ENCODE measurements at places on chromosomes 2 and 18.

- DNase-seq, result no peak
Measured at GRCh38 chr2:152198499-152198898, 22.9 kb upstream of the STAM2 start.

DNA sequence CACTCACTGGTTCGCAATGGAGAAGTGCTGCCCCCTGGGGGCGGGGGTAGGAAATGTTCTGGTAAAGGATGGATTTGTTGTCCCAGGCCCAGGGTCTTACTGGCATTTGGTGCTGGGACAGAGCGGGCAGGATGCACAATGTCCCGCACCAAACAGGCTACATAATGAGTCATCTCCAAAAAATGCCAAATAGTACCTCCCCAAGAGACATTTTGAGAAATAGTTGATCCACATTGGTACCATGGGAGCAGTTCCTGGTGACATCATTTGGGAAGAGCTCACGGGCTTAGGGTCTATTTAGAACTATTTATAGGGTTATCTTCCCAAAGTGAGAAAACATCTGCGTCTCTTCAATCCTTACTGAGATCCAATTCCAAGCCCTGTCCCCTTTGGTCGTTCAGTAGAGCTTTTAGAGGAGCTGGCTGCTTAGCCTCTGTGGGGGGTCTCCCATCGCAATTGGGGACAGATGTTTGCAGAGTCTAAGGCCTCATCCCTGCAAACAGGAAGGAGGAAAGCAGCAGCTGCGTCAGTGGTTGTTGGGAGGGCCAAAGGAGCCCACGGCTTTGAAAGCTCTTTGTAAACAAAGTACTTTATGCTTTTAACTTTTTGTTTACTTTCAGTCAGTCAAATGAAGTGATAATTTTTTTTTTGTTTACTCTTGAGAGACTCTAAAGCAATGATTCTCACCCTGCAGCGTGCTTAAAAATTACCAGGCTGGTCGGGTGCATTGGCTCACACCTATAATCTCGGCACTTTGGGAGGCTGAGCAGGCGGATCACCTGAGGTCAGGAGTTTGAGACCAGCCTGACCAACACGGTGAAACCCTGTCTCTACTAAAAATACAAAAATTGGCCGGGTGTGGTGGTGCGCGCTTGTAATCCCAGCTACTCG lies 49.3 kb downstream of the GREB1 start:
- DNase-seq, result no peak

GRCh38 chr2:235050980-235051351 lies 99.1 kb downstream of the SH3BP4 start:
- DNase-seq, result peak; percentile 82

GRCh38 chr2:205561441-205561840 lies 120.9 kb upstream of the NRP2 start:
- no peak for DNase-seq

DNA sequence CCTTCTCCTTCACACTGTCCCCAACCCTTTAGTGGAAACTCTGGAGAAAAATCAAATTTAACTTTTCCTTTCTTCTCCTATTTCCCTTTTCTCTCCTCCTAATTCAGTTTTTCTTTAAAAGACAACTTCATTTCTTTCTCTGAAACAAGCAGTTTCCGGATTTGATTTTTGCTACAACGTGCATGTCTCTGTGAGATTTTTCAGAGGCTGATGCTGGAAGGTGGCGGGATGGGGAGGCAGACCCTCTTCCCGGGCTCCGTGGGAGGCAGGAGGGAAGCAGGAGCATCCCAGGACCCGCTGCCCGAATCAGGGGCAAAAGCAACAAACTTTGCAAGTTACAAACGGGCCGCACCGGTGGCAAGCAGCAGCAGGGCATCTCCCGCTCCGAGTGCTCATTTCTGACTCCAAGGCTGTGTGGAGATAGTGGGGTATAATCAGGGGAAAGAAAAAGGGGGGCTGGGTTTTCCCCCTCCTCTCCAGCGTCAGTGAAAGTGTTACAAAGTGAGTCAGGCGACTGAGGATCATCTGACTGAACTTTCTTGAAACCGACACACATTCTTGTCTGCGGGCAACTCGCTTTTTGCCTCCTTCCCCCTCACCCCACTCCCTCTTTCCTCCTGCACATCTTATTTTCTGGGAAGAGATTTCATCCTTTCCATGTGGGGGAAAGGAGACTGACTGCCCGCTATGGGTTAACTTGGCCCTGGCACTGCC lies 6.4 kb downstream of the ZEB2 start:
- no peak for DNase-seq
